ENCODE measurements at places on chromosomes 6 and 20. TPM values are rescaled to one million over a fixed set of nuclear protein-coding genes. Genes with fewer than 3 reads are reported as not detected.
A peak's percentile ranks its signal among the peaks of the same experiment; 100 is the strongest.

Gene LTB
- 9.0 TPM for polyA plus RNA-seq

Gene SH3BGRL2
- polyA plus RNA-seq, result 14.8 TPM

Gene VWA7
- polyA plus RNA-seq, result 1.4 TPM

- no peak overlapping the region for H3K27ac ChIP-seq
- no peak overlapping the region for H3K4me3 ChIP-seq
- H3K36me3 ChIP-seq, result no peaks in the 10 kb centered on the region
Measured at GRCh38 chr6:139572001-139572400, 197.6 kb upstream of the CITED2 start.

- DNase-seq, result peak; percentile 94
- peak within 1 kb of the TSS; percentile 96 for H3K27ac ChIP-seq
- no peaks in the 10 kb centered on the region for H3K27me3 ChIP-seq
- peaks cover 59% of the 10 kb centered on the region for H3K4me1 ChIP-seq
- peaks cover 4% of the 10 kb centered on the region for H3K36me3 ChIP-seq
Measured at GRCh38 chr20:45833030-45833882, at the start of gene SNX21. Gene SNX21 (plus strand): TSS chr20:45833799. CDS start chr20:45833920, 121 bp downstream.

GRCh38 chr20:10002866-10003265 is 31.9 kb upstream of the ANKEF1 start:
- no peaks in the 10 kb centered on the region for H3K27me3 ChIP-seq
- DNase-seq, result no peak
- no peaks in the 10 kb centered on the region for H3K36me3 ChIP-seq
- H3K4me1 ChIP-seq, result no peaks in the 10 kb centered on the region
- H3K27ac ChIP-seq, result no peak overlapping the region
- no peak overlapping the region for H3K4me3 ChIP-seq

All from stomach (tissue), 19 donors.